ENCODE measurements at places on chromosomes 5 and 9.

GRCh38 chr5:36606036-36606427 lies 374 bp upstream of the SLC1A3 start:
- no peak for DNase-seq

GRCh38 chr9:1077616-1078015 lies 27.5 kb downstream of the DMRT2 start:
- no peak for DNase-seq

DNA sequence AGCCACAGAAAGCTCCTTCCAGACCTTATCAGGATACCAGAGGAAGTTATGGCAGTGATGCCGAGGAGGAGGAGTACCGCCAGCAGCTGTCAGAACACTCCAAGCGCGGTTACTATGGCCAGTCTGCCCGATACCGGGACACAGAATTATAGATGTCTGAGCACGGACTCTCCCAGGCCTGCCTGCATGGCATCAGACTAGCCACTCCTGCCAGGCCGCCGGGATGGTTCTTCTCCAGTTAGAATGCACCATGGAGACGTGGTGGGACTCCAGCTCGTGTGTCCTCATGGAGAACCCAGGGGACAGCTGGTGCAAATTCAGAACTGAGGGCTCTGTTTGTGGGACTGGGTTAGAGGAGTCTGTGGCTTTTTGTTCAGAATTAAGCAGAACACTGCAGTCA lies 70.8 kb upstream of the ENTREP1 start:
- no peak for DNase-seq

- DNase-seq = no peak
These were observed 1.4 kb downstream of the NRARP start for GRCh38 chr9:137300567-137301080.

- no peak for DNase-seq
These were observed 428.8 kb upstream of the CLINT1 start for GRCh38 chr5:158287643-158288271.

GRCh38 chr9:88017096-88017495 lies 42.8 kb upstream of the CDK20 start:
- no peak for DNase-seq

GRCh38 chr5:38866362-38867031 lies 20.7 kb downstream of the OSMR start:
- DNase-seq = no peak

GRCh38 chr9:77017505-77017894 lies 2.0 kb upstream of the FOXB2 start:
- DNase-seq = no peak

- no peak for DNase-seq
These were observed 138.6 kb downstream of the SMARCA2 start for GRCh38 chr9:2153630-2154217.

DNA sequence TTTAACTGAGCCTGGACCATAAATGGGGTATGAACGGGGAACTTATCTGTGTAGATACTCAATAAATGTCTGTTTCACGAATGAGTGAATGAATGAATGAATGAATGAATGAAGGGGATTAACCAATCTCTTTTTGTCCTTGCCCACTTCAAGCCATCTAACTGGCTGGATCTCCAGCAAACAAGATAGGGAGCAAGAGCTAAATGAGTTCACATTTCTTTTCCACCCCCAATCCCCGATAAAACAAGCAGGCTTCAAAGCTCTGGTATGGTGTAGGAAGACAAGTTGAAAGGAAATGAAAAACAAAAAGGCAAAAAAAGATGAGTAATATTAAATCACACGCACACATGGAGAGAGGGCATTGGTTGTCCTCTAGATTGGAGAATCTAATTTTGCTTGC lies 84.0 kb downstream of the CMYA5 start:
- no peak for DNase-seq

DNA sequence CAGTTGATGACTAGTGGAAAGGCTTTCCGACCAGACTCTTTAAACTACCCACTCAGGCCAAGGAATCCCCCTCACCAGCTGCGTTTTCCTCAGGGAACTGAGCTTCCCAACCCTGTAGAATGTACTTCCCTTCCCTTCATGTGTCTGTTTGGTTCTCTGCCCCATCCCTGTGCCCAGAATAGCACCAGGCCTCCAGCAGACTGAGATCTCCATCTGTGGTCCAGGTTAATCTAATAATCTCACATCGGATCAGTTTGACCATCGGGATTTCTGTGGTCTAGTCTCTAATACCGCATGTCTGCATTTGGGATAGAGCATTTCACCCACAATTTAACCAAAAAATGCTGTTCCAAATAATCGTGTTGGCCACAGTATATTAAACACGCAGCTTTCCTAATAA lies 237.2 kb downstream of the ROR2 start:
- no peak for DNase-seq

DNA sequence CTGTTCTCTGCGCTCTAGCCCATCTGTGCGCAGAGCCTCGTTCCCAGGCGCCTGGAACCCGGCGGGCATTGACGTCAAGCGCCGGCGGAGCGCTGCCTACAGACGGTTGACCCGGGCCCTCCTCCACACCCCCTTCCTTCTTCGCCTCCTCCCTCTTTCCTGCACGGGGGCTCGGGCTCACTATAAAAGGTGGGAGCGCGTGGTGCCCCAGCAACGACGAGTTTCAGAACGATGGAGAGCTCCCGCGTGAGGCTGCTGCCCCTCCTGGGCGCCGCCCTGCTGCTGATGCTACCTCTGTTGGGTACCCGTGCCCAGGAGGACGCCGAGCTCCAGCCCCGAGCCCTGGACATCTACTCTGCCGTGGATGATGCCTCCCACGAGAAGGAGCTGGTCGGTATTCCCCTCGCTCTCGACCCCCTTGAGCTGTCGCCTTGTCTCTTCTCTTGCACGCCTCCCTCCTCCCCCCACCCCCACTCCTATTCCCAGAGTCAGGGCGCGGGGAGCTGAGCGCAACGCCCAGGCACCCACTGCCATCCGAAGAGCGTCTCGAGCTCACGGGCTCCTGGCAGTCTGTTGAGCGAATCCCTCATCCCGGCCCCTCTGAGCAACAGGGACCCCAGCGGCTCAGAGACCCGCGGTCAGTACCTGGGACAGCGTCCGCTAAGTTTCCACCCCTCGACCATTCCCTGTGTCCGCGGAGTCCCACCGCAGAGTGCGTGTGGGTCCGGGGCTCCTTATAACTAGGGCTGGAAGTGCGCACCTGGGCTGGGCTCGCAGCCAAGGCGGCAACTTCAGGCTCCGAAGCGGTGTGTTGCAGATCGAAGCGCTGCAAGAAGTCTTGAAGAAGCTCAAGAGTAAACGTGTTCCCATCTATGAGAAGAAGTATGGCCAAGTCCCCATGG lies at the start of gene CARTPT:
CARTPT (plus strand) TSS at position 213 of the 902 bp plus-strand sequence; CDS start at position 232, 19 bp downstream.
- DNase-seq = no peak

- no peak for DNase-seq
These were observed 29.9 kb downstream of the AUH start for GRCh38 chr9:91331849-91332248.

DNA sequence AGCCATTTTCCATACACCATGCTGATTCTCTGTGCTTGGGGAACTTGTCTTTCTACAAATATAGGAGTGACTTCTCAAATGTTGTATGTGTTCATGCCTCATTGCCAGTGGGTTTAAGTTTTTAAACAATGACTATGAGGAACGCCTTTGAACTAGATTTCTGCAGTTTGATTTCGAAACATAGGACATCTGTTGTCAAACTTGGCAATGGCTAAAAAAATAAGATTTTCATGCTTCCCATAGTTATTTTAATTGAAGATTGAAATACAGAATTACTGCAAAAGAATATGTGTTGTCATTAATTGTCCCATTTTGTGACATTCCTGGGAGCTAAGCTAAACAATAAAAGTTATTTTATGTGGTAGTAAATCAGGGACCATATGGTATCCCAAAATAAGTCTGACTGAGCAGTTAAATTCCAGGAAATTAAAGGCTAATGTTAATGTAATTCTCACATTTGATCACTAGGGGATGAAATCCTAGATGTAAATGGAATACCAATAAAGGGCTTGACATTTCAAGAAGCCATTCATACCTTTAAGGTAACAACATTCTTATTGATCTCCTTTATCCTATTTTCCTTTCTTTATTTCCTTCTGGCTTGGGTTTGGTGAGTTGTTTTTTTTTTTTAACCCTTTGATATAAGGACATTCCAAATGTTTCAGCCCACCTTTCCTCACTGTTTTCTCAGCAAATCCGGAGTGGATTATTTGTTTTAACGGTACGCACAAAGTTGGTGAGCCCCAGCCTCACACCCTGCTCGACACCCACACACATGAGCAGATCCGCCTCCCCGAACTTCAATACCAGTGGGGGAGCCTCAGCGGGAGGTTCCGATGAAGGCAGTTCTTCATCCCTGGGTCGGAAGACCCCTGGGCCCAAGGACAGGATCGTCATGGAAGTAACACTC lies 116.7 kb downstream of the GOLPH3 start:
- no peak for DNase-seq

DNA sequence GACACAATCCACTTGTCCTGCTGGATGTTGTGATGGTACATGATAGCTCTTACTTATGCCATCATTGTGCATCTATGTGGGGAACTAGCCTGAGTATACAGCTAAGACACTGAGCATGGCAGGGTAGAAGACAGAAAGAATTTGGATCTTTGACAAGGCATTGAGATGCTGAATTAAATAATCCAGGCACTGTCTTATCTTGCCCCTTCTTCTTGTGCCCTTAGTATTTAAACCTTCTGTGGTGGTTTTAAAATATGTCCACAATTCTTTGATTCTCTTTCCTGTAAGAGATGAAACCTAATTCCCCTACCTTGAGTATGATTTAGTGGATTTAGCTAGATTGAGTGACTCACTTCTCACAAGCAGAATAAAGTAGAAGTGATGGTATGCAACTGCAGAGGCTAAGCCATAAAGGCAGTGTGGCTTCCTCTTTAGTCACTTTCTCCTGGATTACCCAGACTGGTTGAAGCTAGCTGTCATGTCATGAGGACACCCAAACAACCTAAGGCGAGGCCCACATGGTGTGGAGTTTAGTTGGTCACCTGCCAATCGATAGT lies 174.0 kb upstream of the NREP start:
- DNase-seq = no peak

GRCh38 chr5:88776692-88777091 lies 106.3 kb downstream of the MEF2C start:
- DNase-seq = no peak

DNA sequence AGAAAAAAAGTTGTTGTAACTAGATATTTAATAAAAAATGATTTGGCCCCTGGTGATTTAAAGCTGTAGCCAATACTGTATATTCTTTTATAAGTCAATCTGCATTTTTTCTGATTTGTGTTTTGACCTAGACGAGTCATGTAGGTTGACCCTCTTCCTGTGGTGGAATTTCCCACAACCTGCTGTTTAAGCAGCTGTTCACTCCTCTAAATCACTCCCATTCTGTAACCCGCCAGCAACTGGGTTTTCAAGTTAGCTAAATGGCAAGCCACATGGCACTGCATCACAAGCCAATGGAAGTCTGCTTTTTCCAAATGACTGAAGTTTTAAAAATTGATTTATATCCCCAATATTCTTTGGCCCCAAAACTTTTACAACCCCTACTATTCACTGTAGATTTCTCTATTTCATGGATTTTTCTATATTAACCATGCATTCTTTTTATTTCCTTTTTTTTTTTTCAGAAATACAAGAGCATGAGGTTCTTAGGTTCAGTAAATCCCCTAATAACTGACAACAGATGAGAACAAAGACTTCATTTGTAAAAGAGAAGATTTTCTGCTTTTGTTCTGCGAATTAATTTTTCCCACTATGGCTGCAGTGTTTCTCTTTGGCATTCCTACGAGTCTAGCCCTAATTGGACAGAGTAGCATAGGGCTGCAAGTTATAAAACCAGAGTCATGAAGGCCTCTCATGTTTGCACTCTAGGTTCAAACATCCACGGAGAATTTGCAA lies 184.5 kb upstream of the TLE4 start:
- DNase-seq = no peak

DNA sequence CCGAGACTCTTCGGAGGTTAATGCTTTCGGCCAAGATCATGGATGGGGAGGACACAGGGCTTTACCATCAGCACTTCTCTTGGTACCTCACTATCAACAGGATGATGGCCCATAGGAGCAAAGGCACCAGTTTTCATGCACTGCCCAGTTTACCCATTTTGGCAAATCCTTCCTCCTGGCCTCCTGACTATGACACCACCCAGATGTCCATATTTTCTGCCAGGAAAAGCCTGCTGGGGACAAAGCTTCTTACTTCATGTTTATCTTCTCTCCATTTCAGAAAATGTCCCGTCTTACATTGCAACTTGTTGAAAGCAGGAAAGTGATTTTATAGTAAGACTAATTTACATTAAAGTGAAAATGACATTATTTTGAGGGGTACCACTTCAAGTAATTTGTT lies 61.4 kb upstream of the GAS1 start:
- no peak for DNase-seq

GRCh38 chr5:17737092-17737491 lies 102.8 kb downstream of the TAF11L14 start:
- DNase-seq = no peak

DNA sequence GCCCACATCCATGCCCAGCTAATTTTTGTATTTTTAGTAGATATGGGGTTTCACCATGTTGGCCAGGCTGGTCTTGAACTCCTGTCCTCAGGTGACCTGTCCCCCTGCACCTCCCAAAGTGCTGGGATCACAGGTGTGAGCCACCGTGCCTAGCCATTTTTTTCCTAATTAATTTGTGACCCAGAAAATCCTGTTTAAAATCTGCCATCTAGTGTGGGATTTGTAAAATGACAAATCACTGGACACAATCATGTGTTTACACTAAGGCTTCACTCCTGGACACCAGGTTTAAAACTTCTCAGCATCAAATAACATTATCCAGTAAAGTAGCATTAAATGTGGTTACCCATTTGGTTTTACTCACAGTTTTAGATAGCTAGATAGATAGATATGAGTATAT lies 18.6 kb upstream of the KDM4C start:
- no peak for DNase-seq

GRCh38 chr5:6703806-6704205 lies 9.4 kb upstream of the TENT4A start:
- no peak for DNase-seq

DNA sequence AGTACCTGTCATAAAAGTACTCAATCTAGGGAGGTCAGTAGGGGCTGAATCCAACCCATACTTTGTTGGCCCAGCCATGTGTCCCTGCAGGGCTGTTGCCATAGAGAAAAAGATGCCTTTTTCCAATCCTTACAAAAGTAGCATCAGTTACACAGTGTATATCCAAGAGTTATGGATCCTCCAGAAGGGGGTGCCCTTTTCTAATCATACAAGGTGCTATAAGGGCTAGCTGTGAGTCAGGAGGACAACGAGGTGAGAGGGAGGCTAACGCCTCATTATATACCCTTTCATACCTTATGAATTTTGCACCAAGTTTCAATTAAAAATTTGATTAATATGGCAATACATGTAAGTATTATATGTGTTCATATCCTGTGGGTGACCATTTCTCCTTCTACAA lies 4.8 kb downstream of the KIAA0825 start:
- no peak for DNase-seq

Measured in T follicular helper cell (primary cell).